D721Med (cell line): ENCODE measurements at places on chromosomes 4 and X.

GRCh38 chr4:120720354-120720934 lies 202.1 kb downstream of the PRDM5 start:
- DNase-seq: no peak

- no peak for DNase-seq
These were observed 47.5 kb upstream of the GALNT7 start for GRCh38 chr4:173121076-173121561.

- no peak for DNase-seq
These were observed 639.6 kb downstream of the MID1IP1 start for GRCh38 chrX:39440799-39441284.

- DNase-seq: no peak
These were observed 122.9 kb upstream of the TTC29 start for GRCh38 chr4:147068564-147068963.

GRCh38 chr4:33133723-33134122 lies 2413.6 kb downstream of the PCDH7 start:
- DNase-seq: no peak
